ENCODE measurements at places on chromosomes 13 and 19. TPM values are rescaled to one million over a fixed set of nuclear protein-coding genes. Genes with fewer than 3 reads are reported as not detected.

CKM gene
- total RNA-seq = not detected

KLK2 gene
- total RNA-seq = not detected

ZNF701 gene
- 13.2 TPM for total RNA-seq

POSTN gene
- total RNA-seq = 149 TPM

KLK14 gene
- total RNA-seq = not detected

IL4I1 gene
- total RNA-seq = 0.96 TPM

GPR12 gene
- not detected for total RNA-seq

ETV2 gene
- 4.8 TPM for total RNA-seq

CASP14 gene
- not detected for total RNA-seq

ANGPTL8 gene
- not detected for total RNA-seq

GRCh38 chr13:67792151-67792676, 562.1 kb upstream of the PCDH9 start:
- no peak for DNase-seq

DNA sequence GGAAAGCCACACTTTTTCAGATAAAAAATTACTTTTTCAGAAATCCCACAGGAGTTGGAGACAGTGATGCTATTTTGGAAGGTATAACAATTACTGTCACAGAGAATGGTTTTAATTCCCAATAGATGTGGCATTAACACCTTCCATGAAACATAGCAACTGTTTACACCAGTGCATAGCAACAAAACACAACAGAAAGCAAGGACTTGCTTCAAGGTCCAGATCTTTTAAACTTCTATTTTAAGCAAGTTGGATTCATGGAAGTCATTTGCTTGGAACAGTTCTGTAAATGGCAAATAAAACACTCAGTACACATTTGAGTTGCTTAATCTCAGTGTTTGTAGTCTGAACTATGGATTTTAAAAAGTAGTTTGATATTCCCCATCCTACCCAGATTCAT, 385.9 kb upstream of the SPRY2 start:
- DNase-seq = no peak

- peak; percentile 77 for DNase-seq
These were observed 426 bp downstream of the MYO9B start for GRCh38 chr19:17075864-17076542.

GRCh38 chr13:26881154-26881553, 120.6 kb upstream of the GPR12 start:
- no peak for DNase-seq

GRCh38 chr13:28327373-28328270, 167.3 kb downstream of the FLT1 start:
- no peak for DNase-seq

GRCh38 chr19:53396525-53396868, 1.5 kb downstream of the ZNF765 start:
- DNase-seq = no peak

- DNase-seq = no peak
These were observed 11.5 kb downstream of the MYH14 start for GRCh38 chr19:50214699-50215543.

- DNase-seq = no peak
These were observed 473.9 kb downstream of the ZNF536 start for GRCh38 chr19:30846102-30846501.

DNA sequence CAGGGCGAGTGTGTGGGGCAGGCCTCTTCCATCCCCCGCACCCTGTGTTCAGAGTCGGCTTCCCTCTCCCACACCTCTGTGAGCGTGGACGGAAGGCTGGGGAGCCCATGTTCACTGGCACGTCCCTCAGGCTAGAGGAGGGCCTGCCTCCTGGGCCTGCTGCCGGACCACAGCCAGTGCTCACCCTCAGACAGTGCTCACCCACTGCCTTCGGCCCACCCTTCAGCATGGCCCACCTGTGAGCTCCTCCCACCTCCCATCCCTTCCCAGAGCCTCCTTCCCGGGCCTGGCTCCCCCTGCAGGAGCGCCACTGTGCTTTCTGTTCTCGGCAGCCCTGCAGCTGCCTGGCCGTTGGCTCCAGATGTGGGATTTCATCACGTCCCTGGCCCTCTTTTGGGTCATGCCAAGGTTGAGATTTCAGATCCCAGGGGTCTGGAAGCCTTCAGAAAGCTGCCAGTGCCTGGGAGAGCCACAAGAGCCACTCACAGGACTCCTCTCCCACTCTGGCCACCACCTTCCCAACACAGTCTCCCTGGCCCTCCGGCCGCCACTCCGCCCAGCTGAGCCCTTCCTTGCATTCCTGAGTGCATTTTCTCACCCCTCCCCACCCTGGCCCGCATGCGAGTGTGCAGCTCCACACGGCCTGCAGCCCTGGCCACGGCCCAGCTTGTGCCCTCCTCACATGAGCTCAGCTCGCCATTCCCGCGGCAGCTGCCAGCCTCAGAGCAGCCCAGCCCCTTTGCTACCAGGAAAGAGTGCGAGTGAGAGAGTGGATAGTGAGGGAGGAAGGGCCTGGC, 25.3 kb downstream of the CAPN12 start:
- DNase-seq = peak; percentile 86

DNA sequence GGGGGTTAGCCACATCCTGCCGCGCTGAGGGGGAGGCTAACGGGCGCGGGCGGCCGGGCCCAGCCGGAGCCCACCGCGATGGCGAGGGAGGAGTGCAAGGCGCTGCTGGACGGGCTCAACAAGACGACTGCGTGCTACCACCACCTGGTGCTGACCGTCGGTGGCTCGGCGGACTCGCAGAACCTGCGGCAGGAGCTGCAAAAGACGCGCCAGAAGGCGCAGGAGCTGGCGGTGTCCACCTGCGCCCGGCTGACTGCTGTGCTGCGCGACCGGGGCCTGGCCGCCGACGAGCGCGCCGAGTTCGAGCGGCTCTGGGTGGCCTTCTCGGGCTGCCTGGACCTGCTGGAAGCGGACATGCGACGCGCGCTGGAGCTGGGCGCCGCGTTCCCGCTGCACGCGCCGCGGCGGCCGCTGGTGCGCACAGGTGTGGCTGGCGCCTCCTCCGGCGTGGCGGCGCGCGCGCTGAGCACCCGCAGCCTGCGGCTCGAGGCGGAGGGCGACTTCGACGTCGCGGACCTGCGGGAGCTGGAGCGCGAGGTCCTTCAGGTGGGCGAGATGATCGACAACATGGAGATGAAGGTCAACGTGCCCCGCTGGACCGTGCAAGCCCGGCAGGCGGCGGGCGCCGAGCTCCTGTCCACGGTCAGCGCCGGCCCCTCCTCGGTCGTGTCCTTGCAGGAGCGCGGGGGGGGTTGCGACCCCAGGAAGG, 692 bp downstream of the RGS9BP start:
- no peak for DNase-seq

DNA sequence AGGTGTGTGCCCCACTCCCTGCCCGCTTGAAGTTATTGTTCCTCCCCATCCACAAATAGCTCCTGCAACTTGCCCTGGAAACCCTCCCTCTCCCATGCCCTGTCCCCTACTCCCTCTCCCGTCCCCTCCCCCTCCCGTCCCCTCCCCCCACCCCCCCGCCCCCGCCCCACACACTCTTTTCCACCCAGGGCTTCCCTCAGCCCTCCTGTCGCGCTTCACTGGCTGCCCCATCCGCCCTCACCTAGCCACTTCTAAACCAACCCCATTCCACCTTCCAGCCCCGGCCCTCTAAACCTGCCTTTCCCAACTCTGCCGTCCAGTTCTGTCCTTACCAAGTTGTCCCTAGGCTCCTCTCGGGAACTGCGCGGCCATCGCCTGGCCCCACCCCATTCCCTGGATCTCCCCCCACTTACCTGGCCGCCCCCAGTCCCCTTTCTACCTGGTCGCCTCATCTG, 993 bp downstream of the RGL3 start:
- DNase-seq = no peak

GRCh38 chr13:73544175-73544574, 485.4 kb downstream of the KLF5 start:
- DNase-seq = no peak

DNA sequence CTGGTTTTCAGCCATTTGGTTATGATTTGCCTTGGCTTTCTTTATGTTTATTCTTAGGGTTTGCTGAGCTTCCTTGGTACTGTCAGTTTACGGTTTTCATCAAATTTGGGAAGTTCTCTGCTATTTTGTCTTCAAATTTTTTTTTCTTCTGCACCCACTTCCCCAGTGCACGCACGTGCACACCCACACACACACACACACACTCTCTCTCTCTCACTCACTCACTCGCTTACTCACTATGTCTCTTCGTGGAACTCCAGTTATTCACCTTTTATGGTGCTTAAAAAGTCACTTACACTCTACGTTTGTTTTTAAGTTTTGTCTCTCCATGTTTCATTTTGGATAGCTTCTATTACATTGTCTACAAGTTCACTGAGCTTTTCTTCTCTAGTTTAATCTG, 7.1 kb downstream of the AKAP11 start:
- no peak for DNase-seq

DNA sequence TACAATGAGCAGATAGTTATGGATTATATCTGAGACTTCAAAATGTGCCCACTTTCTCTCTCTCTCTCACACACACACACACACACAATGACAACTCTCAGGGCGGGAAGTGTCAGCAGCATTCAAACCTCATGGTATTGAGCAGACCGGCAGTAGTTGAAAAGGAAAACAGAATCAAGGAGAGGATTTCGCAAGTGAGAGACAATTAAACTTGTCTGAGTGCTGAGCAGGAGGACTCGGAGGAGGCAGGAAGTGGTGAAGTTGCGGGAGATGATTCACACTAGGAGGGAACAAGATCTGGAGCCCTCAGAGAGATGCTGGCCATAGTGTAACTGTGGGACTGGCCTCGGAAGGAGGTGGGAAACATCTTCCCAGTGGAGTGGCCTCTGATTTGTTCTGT, 353.1 kb downstream of the EFNB2 start:
- DNase-seq = no peak

- no peak for DNase-seq
These were observed 473 bp upstream of the ITM2B start for GRCh38 chr13:48232420-48233045.

GRCh38 chr19:50501186-50501567, 9.8 kb downstream of the JOSD2 start:
- no peak for DNase-seq

- DNase-seq = no peak
These were observed 927.6 kb upstream of the ATXN8OS start for GRCh38 chr13:69180034-69180433.

DNA sequence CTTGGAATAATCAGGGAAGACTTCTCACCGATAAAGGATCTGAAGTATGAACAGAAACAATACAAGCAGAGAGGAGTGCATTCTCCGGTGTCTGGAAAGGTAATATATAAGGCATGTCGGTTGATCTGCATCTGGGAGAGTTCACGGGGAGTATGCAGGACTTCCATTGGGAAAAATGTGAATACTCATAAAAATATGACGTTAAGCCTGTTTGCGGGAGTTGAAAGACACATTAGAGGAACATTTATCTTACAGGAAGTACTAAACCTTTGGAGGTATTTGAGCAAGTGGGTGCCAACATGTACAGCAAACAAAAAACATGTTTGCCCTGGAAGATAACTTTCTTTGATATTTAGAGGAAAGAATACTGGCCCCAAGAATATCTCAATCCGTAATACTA, 286.8 kb downstream of the SLITRK6 start:
- no peak for DNase-seq

DNA sequence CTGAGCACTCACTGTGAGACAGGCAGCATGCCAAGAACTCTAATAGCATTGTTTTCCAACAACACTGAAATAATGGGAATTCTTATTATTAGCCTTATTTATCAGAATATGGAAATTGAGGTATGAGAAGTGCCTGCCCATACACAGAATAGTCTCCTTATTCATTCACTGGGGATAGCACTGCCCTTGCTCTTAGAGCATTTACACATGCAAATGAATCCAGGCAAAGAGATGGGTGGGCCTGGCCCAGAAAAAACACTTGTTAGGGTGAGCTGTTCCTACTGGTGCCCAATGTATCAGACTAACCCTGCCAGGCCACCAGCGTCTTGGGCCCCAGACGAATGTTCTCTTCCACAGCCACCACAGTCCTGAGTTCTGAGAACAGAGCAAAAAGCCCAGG, 112.9 kb downstream of the TUBA3C start:
- DNase-seq = no peak

GRCh38 chr13:62305756-62306155, 890.1 kb upstream of the PCDH20 start:
- no peak for DNase-seq

DNA sequence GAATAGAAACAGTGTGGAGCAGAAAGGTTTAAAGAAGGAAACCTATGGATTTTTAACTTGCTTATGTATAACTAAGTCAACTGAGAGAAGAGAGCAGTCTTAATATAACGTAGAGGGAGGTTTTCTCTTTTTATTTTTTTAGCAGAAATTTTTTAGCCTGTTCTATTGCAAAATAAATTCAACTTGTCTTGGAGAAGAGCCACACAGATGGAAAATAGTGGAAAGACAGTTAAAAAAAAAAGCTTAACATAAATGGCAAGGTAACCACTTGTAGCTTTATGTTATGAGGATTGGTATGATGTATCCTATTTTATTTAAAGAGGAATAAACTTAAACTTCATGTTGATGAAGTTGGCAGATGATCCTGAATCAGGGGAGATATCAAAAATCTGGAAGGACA, 312.4 kb downstream of the SHISA2 start:
- DNase-seq = no peak

GRCh38 chr13:70424428-70424827, 316.2 kb upstream of the KLHL1 start:
- no peak for DNase-seq

DNA sequence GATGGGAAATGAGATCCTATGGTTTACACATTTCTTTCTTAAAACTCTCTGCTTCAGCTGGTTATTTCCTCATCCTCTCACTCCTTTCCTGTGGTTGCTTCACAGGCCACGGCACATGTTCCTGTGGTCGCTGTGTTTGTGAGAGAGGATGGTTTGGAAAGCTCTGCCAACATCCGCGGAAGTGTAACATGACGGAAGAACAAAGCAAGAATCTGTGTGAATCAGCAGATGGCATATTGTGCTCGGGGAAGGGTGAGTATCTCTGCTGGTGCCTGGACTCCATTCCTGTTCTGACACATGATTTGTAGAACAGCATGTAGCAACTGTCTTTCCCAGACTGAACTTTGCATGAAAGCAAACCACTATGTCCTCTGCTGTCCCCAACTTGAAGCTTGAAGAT, 254.2 kb downstream of the ITGBL1 start:
- no peak for DNase-seq

DNA sequence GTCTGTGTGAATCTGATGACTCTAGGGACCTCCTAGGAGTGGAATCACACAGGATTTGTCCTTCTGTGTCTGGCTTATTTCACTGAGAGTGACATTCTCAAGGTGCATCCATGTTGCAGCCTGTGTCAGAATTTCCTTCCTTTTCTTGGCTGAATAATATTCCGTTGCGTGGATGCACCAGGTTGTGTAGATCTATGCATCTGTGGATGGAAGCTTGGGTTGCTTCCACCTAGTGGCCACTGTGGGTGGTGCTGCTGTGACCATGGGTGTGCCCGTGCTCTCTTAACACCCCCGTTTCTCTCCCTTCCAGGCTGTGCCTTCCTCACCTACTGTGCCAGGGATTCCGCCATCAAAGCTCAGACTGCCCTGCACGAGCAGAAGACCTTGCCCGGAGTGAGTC, 26.2 kb downstream of the CELF5 start:
- DNase-seq = no peak

- DNase-seq = no peak
These were observed 114.8 kb upstream of the MIR17HG start for GRCh38 chr13:91232716-91233115.

- no peak for DNase-seq
These were observed 62.1 kb downstream of the ING1 start for GRCh38 chr13:110775576-110775975.
